ENCODE measurements at places on chromosomes 11 and 22.

DNA sequence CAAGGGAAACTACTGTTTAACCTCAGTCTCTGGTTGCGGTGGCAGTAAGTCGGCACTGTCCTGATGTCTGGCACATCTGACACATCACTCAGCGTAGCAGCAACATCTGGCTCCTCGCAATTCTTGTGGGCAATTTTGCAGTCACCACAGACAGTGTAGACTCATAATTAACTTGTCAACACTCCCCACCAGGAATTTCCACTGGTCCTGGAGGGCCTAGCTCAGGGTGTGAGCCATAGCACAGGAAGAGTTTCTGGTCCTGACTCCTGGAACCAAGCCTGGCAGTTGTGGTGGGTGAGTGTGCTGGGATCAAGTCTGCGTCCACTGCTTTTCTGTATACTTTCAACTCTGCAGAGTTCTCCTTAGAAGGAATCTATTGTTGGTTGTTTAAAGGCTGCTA is 209.7 kb downstream of the SNX19 start:
- no peak for DNase-seq

DNA sequence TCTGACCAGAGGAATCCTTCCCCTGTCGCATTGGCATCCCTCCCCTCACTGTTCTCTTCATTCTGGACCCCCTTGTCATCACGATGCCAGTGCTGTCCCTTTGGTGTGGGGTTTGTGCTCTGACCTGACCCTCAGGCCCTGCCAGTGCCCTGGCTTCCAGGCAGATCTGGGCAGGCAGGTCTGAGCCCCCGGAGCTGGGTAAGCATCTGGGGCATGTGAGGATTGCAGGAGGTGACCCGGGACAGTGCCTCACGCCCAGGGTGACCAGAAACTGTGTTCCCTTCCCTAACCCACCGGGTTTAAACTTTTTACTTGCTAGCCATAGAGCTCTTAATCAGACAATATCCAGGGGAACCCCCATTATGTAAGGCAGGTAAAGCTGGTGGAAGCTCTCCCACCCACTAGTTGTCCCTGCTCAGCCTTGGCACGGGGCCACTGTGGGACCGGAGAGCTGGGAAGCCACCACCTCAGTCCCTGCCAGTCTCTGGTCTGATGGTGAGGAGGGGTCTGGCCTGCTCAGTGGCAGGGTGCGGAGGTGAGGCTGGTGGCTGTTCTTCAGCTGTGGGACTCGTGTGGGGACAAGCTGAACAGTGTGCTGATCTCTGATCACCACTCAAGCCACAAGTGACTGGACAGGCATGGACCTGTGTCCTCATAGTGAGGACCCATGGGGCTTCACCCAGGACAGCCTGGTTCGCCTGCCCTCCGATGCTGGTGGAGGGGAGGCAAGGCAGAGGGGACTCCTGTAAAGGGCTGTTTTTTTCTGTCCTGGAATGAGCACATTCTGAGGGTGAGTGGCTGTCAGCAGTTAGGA is 38.0 kb downstream of the BCR start:
- no peak for DNase-seq

GRCh38 chr22:47356511-47357011 is 594.1 kb downstream of the TBC1D22A start:
- no peak for DNase-seq

- no peak for DNase-seq
Measured at GRCh38 chr22:19984851-19985811, 31.5 kb downstream of the ARVCF start.

DNA sequence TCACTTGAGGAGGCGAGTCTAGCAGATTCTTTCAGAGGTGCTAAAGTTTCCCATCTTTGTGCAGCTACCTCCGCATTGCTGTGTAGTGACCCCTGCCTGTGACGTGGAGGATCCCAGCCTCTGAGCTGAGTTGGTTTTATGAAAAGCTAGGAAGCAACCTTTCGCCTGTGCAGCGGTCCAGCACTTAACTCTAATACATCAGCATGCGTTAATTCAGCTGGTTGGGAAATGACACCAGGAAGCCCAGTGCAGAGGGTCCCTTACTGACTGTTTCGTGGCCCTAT is 8.9 kb upstream of the SAMM50 start:
- no peak for DNase-seq

- DNase-seq, result no peak
Measured at GRCh38 chr11:79013509-79013908, 427.3 kb downstream of the TENM4 start.

DNA sequence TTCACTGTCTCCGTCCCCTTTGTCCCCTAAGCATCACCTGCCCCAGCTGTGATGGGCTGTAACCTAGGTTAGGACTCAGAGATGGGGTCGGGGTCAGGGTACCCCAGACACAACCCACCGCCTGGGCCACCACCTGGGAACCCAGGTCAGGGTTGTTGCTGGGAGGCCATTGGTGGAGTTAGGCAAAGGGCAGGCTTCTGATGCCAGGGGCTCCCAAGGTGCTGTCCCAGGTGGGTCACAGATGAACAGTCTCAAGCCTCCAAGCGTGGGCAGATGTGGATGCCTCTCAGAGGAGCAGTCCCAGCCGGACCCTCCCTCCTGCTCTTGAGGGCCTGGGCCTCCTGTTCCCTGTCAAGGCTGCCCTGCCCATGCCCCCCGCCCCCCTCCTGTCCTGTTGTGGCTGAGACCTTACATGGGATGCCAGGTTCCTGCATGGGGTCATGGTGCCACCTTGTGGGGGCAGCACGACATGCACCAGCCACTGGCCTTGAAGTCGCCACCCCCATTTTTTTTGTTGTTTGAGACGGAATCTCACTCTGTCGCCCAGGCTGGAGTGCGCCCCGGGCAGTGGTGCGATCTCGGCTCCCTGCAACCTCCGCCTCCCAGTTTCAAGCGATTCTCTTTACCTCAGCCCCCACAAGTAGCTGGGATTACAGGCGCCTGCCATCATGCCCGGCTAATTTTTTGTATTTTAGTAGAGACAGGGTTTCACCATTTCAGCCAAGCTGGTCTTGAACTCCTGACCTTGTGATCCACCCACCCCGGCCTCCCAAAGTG is 12.1 kb downstream of the GATD1 start:
- no peak for DNase-seq

GRCh38 chr22:25817092-25817943 is 75.3 kb downstream of the MYO18B start:
- no peak for DNase-seq

- DNase-seq, result no peak
Measured at GRCh38 chr11:33658195-33658900, 42.3 kb downstream of the C11orf91 start.

- DNase-seq, result no peak
Measured at GRCh38 chr11:48020092-48020755, 39.9 kb downstream of the PTPRJ start.

GRCh38 chr11:26703411-26704191 is 18.3 kb downstream of the SLC5A12 start:
- DNase-seq, result no peak

GRCh38 chr11:1279674-1280055 is 29.8 kb downstream of the TOLLIP start:
- no peak for DNase-seq

- no peak for DNase-seq
Measured at GRCh38 chr22:41526830-41527799, 17.2 kb downstream of the POLR3H start.

DNA sequence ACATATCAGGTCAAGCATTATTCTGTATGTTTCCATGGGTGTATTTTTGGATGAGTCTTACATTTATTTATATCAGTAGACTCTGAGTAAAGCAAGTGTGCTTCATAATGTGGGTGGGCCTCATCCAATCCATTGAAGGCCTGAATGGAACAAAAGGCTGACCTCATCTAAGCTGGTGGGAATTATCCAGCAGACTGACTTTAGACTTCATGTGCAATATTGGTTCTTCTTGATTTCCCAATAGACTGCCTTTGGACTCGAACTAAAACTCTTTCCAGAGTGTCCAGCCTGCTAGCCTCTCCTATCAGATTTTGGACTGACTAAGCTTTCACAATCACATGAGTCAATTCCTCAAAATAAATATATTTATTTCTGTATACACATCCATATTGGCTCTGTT is 116.2 kb downstream of the KIF18A start:
- DNase-seq, result no peak

DNA sequence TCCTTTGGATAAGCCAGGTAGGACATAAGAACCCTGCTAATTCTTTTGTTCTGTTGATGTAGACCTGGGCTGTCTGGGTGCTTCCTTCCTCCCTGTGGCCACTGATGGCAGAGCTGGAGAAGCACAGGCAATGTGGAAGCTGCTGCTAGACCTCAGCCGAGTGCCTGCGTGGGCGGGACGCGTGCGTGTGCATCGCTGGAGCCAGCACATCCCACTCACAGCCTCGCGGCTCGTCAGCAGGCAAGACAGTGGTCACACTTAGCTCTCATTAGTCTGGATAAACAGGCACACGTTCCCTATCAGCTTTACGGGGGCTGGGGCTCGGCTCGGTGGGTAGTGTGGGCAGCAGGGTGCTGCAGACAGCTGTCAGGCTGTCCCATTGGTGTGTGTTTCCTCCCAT is 155.7 kb downstream of the GRIK4 start:
- DNase-seq, result no peak

GRCh38 chr11:121964591-121964990 is 151.4 kb downstream of the BLID start:
- DNase-seq, result no peak

DNA sequence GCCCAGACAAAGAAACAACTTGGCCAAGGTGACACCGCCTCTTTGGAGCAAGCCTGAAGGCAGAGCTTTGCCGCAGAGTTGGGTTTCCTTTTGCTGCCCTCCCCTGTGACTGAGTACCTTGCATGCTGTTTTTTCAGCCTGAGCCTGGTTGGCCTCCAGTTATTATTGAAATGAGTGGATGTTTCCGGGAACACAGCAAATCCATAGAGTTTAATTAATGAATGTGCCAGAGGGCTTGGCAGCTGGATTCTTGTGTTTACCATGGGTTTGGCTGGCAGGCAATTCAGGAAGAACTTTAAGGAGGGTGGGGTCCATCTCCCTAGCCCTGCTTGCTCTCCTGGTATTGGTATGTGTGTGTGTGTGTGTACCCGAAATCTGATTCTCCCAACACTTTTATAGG is 65.6 kb upstream of the CRYBB3 start:
- DNase-seq, result no peak

DNA sequence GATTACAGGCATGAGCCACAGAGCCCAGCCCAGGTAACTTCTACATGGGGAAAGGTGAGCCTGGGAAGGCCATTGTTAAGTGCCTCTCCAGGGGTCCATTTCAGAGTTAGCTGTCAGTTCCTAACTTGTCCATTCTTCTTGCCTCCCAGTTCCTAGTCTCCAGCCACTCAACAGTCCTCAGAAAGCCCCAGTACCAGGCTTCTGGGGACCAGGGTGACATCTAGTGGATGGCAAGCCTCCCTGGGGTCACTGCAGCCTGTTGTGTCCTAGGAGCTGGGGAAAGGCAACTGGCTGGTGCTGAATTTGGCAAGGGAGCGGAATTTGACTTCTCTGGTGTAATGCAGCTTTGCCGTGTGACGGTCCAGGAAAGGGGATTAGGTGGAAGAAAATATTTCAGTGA is 2.1 kb downstream of the LGALS12 start:
- DNase-seq, result no peak

DNA sequence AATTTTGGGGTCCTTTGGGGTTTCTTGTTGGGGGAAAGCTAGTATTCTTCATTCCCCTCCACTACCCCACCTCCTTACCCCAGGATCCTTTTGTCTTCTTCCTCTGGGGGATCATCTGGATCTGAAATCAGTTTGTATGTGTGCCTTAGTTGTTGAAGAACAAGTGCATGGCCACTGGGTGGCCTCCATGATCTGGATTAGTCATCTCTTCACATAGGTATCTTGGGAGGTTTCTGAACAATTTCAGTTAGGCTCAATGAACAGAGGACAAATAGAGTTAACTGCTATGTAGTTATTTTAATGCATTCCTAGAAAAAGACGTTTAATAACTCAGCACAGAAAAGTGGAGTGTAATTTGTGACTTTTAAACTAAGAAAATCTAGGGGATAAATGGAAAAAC is 7.1 kb upstream of the VWA5A start:
- no peak for DNase-seq
